ENCODE measurements at places on chromosomes 7 and 10.

DNA sequence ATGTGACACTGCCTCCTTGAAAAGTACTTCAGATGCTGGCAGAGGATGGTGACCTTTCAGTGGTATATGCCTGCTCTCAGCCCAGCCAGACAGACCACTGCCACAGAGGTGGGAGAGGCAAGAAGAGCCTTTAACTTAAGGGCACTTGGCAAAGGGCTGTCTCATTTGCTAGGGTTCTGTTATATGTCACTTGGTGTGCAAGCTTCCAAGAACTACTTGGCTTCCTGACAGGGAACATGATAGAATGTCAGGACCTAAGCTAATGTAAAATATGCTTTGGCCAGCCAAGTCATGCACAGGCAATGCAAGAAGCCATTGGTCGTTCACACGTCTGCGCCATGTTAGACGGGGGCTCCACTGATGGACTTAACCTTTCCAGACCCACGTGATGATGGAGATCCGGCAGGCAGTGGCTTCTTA lies 54.7 kb downstream of the RBM20 start:
- DNase-seq: no peak

DNA sequence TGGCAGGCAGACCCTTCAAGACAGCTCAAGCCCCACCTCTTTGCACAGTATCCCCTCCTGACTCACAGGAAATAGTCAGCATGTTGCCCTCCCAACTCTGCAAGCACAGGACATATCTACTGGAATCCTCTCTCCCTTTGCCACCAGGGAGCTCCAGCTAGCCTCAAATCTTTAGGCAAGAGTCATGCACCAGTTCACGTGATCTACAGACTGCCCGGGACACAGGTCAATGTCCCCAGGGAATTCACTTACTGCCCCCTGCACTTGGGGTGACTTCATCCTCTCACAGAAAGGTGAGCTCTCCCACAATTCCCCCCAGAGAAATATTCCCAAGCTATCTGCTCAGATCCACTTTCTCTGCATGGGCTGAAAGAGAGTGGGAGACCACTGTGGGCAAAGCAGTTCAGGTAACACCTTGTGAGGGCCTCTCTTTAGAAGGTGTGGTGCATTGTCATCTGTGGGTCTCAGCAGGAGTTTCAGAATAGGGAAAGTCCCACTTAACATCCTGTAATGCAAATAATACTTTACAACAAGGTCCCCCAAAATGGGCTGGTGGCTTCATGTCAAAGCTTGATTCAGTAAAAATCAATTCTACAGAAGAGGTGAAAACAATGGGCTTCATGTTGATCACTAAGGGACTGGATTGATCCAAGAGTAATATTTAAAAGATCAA lies 129.9 kb downstream of the NOC3L start:
- no peak for DNase-seq

GRCh38 chr10:28381903-28382347 lies 79.1 kb upstream of the MPP7 start:
- peak; percentile 94 for DNase-seq

DNA sequence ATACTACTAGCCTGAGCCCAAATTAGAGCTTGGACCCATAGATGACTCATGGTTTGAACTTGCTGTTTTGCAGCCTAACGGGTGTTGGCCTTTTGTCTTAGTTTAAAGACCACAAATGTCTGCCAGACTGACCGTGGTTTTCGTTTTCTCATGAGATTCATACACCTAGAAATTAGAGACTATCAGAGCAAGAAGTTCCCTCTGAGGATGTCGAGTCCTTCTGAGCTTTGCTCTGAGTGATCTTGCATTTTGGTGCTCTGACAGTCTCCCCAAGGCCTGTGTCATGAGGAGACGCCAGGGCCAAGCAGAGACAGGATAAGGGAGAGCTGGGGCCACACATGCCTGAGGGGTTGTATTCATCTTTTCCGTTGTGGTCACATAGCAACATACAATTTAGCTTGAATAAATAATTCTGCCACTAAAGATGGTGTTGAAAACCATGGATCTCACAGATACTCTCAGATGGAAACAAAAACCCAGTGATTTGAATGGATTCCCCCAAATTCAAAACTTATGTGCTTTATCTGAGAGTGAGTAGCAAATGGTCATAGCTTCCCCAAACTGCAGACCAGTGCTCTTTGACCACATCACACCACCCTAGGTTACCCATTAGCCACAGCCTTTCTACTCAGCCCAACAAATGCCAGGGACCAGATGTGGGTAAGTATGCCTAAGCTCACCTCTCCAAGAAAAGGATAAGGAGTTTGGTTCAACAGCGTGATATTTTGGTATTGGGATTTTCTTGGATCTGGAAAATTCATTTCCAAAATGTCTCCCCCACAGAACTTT lies 762.0 kb upstream of the IGFBP3 start:
- DNase-seq: no peak

GRCh38 chr7:6106140-6106904 lies 75.1 kb downstream of the ANKRD61 start:
- DNase-seq: peak; percentile 74

GRCh38 chr7:91408388-91409154 lies 144.3 kb downstream of the FZD1 start:
- DNase-seq: no peak

- DNase-seq: peak; percentile 35
Observed at GRCh38 chr7:65004575-65004974, 1.9 kb downstream of the ERV3-1 start.

DNA sequence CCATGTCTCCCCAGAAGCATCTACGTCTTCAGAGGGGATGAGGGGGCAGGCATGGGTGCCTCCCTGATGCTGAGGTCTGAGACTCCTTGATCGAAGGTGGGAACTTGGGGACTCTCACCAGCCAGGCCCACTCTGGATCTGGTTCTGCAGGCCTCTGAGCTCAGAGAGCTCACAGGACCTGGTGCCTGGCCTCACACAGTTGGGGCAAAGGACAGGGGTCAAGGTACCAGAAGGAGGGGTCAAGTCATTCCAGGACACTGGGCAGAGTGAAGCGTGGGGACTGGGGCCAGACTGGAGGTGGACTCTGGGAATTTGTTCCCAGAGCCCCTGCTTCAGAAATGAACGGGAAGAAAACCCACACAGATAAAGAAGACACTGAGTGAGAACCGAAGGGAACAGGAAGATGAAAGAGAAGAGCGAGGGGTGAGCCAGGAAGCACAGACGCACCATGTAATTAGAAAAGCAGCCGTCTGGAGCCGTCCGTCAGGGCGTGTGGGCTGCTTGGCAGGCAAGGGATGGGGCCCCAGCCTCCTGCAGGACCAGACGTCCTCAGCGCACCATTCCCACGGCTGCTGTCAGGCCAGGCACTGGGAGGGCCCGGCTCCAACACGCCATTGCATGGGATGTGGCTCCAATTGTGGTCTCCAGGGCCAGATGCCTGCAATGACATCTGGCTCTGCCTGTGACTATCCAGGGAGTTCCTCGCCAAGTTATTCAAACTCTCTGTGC lies 47.7 kb downstream of the ZCCHC24 start:
- no peak for DNase-seq

GRCh38 chr10:109915566-109915965 lies 7.7 kb downstream of the XPNPEP1 start:
- DNase-seq: no peak

- DNase-seq: no peak
Observed at GRCh38 chr10:126565441-126565840, 105.1 kb downstream of the C10orf90 start.

DNA sequence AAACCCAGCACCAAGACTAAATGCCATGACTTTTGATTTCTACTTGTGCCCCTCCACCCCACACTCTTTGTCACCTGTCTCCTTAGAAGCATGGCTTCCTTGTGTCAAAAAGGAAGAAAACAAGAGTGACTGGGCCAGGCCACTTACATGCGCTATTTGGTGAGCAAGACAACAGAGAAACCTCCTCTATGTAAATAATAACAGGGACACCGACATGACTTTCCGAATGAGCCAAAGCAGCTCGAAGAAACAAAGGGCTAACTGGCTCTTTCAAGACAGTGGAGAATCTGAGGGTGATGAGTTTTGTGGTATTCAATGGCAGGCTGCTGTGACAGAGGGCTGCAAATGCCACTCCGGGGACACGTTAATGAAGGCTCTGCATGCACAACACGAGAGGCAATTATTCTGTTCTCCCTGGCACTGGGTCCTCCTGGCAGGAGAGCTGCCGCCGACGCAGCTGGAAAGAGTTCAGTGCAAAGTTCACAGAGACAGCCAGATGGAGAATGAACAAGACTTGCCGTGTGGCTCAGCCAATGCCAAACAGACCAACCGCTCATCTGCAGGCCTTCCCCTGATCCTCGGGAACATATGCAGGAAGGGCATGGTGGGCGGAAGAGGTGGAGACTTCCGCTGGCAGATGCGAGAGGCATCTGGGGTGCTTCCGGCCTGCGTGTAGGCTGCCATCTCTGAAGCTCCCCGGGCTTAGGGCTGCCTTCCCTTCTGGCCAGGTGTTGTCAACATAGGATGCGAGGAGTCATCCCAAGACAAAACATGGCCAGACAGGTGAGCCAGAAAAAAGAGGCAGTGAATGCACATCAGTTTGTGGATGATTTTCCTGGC lies 59.1 kb upstream of the SMNDC1 start:
- DNase-seq: no peak

- no peak for DNase-seq
Observed at GRCh38 chr10:95382174-95382573, 91.4 kb upstream of the PDLIM1 start.

GRCh38 chr7:26293569-26294308 lies 2.1 kb downstream of the SNX10 start:
- peak; percentile 46 for DNase-seq

GRCh38 chr10:34698248-34698831 lies 116.8 kb downstream of the PARD3 start:
- no peak for DNase-seq

DNA sequence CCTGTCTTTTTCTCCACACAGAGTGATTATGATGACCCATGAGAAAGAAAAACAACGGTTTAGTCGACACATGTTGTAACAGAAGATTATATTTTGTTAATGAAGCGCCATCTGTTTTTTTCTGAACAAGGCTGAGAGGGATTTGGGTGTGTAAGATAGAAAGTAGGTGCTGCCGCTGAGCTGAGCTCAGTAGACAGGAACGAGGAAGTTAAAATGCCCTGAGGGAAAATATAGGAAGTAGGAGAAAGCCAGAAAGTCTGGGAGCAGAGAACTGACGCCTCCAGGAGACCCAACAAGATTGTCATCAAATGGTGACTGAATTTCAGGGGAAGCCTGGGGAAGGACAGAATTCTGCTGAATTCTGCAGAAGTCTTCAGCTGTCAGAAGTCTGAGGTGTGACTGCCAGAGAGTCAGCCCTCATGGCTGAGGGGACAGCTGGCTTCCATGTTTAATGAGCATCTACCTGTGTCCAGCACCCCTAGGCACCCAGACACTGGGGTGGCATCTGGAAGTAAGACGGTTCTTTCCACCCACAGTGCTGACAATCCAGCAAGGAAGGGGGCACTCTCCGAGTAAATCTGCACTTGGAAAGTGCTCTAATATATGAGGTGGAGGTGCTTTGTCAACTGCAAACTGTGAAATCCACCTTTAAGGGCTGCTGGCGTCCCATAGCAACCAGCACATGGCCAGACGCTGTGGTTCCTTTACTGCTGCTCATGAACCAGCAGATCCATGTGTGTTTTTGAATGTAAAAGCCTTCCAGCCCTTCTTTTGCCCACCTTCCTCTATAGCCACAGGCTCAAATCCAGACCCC lies 12.5 kb upstream of the TSPAN15 start:
- DNase-seq: peak; percentile 38

DNA sequence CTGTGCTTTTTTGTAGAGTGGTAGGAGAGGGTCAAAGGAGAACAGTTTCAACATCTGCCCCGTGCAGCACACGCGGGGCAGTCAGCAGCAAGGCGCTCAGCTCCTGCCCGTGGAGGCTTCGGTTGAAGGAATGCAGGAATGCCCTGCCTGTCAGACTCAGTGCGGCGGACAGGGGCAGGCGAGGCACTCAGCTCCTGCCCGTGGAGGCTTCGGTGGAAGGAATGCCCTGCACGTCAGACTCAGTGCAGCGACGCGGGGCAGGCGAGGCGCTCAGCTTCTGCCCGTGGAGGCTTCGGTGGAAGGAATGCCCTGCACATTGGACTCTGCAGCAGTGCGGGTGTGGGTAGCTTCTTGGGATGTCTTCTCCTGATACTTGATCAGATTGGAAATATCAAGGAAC lies 37.0 kb downstream of the PPP2R2D start:
- DNase-seq: no peak

DNA sequence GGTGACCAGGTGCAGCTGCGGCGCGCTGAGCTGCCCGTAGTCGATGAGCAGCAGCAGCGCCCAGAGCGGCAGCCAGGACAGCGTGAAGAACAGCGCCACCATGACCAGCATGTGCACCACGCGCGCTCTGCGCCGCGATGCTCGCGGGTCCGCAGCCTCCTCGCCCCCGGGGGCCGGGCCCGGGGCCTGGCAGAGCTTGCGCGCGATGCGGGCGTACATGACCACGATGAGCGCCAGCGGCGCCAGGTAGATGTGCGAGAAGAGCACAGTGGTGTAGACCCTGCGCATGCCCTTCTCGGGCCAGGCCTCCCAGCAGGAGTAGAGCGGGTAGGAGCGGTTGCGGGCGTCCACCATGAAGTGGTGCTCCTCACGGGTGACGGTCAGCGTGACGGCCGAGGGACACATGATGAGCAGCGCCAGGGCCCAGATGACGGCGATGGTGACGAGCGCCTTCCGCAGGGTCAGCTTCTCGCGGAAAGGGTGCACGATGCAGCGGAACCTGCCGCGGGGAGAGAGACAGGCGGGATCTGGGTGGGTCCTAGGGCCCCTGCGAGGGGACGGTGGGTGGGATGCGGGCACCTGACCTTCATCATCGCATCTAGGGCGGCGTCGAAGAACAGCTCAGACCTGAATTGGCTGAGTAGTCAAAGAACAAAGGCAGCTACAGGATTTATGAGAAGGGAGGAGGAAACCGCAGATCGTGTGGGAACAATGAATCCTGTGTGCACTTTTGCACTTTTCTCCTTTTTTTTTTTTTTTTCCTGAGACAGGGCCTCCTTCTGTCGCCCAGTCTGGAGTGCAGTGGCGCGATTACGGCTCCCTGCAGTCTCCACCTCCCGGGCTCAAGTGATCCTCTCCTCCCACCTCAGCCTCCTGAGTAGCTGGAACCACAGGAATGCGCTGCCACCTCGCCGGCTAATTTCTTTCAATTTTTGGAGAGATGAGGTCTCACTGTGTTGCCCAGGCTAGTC lies 22.4 kb upstream of the PPA1 start:
- DNase-seq: no peak

DNA sequence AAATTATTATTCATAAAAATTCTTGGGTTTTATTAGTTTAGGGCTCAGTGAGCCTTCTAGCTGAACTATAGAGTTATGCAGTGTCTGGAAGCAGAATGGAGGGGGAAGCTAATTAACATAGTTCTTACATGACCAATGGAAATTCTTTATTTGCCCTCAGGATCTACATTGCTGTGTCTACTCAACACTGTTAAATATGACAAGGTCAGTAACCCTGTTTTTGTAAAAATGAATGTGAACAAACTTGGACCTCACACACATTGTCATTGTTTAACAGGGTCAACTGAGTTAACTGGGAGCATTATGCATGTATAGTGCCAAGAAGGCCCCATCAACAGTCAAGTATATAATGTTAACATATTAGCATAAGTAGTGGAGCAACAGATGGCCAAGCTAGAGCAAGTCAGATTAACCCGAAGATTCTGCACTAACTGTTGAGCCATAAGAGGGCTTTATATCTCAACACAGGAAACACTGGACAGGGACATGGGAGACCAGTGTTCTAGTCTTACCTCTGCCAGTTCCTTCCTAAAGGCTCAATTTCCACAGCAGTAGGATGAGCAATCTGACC lies 122.5 kb upstream of the SEM1 start:
- no peak for DNase-seq

GRCh38 chr7:12124028-12124427 lies 87.1 kb upstream of the TMEM106B start:
- no peak for DNase-seq
